Osteoblast (primary cell): ENCODE measurements at places on chromosomes 13 and 19. TPM values are rescaled to one million over a fixed set of nuclear protein-coding genes. Genes with fewer than 3 reads are reported as not detected.

KRTDAP gene
- total RNA-seq: not detected in 2 replicates

TMPRSS9 gene
- 0.29 and 1.1 TPM in 2 replicates for total RNA-seq

KLK3 gene
- total RNA-seq: not detected in 2 replicates

LILRB1 gene
- total RNA-seq: not detected in 2 replicates

SIGLEC7 gene
- not detected in 2 replicates for total RNA-seq

ZNF284 gene
- total RNA-seq: 3.8 and 4.3 TPM in 2 replicates

UBL3 gene
- total RNA-seq: 42.4 and 44.5 TPM in 2 replicates

ZNF534 gene
- not detected in 2 replicates for total RNA-seq

RGS9BP gene
- total RNA-seq: 0.59 and 0.72 TPM in 2 replicates

LYPD3 gene
- total RNA-seq: 0.88 TPM in 1 of 2 replicates, not detected in the other

PTH2 gene
- not detected in 2 replicates for total RNA-seq

OR10H1 gene
- not detected in 2 replicates for total RNA-seq

RUBCNL gene
- 6.5 and 7.4 TPM in 2 replicates for total RNA-seq

NLRP7 gene
- not detected in 2 replicates for total RNA-seq

CLDN10 gene
- not detected in 2 replicates for total RNA-seq

TPTE2 gene
- total RNA-seq: not detected in 2 replicates

ZNF724 gene
- 2.5 and 4.1 TPM in 2 replicates for total RNA-seq

KLK6 gene
- not detected in 2 replicates for total RNA-seq

ZNF763 gene
- 2.5 and 2.9 TPM in 2 replicates for total RNA-seq

LYPD5 gene
- 0.29 and 0.72 TPM in 2 replicates for total RNA-seq

GADD45GIP1 gene
- 15.2 and 16.8 TPM in 2 replicates for total RNA-seq

KLK7 gene
- not detected in 2 replicates for total RNA-seq

ZNF546 gene
- 8.7 and 8.8 TPM in 2 replicates for total RNA-seq

FEM1A gene
- total RNA-seq: 10.3 and 12.7 TPM in 2 replicates

MED16 gene
- 20.6 and 25.0 TPM in 2 replicates for total RNA-seq

PSG2 gene
- 0.29 TPM in 1 of 2 replicates, not detected in the other for total RNA-seq

NCCRP1 gene
- not detected in 2 replicates for total RNA-seq

THSD1 gene
- 14.1 and 18.3 TPM in 2 replicates for total RNA-seq

FAM124A gene
- total RNA-seq: 1.1 and 1.2 TPM in 2 replicates

YJEFN3 gene
- under 0.01 and 0.29 TPM in 2 replicates for total RNA-seq

PHF11 gene
- total RNA-seq: 29.7 and 35.4 TPM in 2 replicates

C19orf44 gene
- total RNA-seq: 7.2 and 7.7 TPM in 2 replicates

ZNF749 gene
- 5.6 and 8.7 TPM in 2 replicates for total RNA-seq

MRI1 gene
- 33.7 and 35.4 TPM in 2 replicates for total RNA-seq
